Activated CD4-positive, alpha-beta T cell treated with anti-CD3 and anti-CD28 coated beads, Interleukin-2, amount 50 U/mL, for 16 hours (primary cell): ENCODE measurements at places on chromosomes 12 and 14.

DNA sequence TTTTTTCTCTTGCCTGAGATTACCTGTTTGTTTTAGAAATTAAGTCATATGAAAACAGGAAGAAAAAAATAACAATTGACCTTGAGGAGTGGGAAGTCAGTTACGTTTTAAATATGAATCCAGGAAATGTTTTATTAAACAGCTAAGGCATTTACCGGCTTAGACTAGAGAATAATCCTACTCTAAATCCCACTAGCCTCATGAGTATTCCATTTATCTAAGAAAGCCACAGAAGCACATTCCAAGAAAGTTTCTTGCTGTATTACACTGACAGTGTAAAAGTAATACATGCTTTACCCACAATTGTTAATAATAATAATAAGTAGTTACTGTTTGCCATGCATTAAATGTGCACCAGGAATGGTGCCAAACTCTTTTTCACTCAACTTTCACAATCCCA is 90.9 kb downstream of the BMP4 start:
- no peak for DNase-seq

DNA sequence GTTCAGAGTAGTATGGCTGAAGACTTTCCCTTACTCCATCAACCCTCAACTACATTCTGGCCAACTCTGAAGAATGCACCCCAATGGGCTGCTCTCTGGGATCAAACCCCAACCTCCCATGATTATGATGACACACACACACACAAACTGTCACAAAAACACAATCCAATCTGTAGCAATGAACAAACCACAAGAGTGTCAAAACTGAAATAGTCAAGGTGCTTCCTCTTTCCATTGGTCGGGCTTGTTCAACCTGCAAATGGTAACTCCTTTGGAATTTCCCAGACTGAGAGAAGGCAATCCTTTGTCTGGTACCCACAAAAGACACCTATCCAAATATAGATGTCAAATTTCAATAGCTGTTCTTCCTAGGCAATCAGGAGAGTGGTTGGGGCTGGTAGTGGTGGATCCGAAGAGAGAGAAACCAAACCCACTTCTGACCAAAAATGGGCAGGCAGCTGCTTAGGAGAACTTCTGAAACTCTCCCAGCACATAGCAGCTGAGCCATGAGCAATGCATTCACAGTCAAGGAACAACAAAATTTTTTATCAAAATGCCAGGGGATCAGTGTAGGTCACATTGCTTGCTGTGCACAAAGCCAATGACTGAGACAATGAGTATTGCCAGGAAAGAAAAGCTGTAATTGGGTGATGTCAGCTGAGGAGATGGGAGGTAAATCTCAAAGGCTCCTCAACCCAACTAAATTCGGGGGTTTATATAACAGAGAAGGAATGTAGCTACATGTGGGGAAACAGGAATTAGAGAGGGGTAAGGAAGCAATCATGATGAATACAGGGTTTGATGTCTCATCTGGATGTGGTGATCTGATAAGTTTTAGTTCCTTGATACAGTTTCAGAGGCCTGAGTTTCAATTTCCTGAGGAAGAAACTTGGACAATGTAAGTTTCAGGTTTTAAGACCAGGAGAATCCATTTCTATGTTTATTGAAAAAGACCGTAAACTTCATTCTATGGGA is 191.4 kb downstream of the KITLG start:
- peak; percentile 2 for DNase-seq

- no peak for DNase-seq
Measured at GRCh38 chr14:78567343-78567742, 397.2 kb downstream of the NRXN3 start.

GRCh38 chr14:38611928-38612327 is 356.0 kb upstream of the CLEC14A start:
- no peak for DNase-seq
